ENCODE measurements at places on chromosomes 7 and 10.

- DNase-seq: no peak
These were observed 472.4 kb downstream of the TFEC start for GRCh38 chr7:115558161-115558560.

DNA sequence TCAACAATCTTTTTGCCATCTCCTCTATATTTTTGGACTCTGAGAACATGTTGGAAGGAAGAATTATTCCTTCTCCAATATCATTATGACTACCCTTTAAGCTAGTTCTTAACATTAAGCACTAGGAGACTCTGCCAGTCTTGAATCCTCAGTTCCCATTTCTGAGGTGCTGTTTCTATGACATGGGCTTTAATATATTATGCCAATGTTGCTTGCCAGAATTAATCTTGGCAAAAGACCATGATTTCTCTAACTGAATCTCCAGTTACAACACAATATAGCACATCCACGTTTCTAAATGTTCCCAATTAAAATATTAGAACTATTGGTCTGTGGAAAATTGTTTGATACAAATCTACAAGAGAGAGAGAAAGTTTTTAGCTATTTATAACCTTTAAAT lies 250.0 kb downstream of the HGF start:
- DNase-seq: no peak

DNA sequence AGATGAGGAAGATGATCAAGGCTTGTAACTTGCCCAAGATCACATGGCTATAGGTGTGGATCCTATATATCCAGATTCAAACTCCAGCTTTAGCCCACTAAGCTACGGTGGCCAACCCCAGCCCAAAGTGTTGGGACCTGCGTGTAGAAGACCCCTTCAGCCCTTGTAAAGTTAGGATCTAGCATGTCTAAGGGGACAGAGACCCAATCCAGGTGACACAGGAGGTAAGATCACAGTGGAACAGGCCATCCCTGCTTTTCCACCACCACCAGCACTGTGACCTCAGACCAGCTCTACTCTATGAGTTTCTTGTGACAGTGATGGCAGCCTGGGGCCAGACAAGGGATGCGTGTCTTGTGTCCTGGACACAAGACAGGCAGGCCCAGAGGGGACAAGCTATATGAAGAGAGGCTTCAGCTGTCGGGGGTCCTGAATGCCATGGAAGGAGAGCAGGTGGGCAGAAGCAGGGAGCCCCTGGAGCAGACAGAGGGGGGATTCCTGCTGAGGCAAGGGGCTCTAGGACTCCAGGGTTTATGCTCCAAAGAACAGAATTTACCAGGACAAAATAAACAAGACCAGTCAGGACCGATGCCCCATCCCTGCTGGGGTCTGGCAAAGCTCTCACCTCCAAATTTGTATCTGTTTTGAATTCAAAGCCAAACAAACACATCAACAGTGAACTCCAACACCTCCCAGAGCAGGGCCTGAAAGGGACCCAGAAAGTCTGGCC lies 10.4 kb downstream of the GPRIN2 start:
- no peak for DNase-seq

DNA sequence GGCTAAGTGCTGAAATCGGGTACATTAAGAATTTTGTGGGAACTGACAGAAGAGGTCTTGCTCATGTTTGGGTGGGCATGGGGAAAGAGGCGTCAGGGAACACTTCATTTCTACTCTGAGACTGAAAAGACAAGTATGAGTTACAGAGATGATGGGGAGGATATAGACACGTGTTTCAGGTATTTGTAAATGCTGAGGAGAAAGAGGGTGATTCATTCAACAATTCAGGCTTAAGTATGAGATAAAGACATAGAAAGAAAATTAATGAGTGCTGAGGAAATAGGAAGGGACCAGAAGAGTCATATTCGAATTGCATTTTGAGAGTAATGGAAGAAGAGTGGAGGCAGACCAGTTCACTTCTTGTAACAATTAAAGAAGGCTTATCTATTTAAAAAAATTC lies 143.6 kb downstream of the HBP1 start:
- no peak for DNase-seq
